Osteoblast (primary cell): ENCODE measurements at places on chromosomes 7 and 10. TPM values are rescaled to one million over a fixed set of nuclear protein-coding genes. Genes with fewer than 3 reads are reported as not detected.

Gene C10orf71
- not detected in 2 replicates for total RNA-seq

Gene ZNF425
- 4.3 and 4.7 TPM in 2 replicates for total RNA-seq

Gene MYH16
- total RNA-seq, result under 0.01 TPM in 1 of 2 replicates, not detected in the other

Gene PFKFB3
- 7.1 and 19.2 TPM in 2 replicates for total RNA-seq

Gene GNGT1
- total RNA-seq, result not detected in 2 replicates

Gene CCDC172
- total RNA-seq, result not detected in 2 replicates

Gene PAPOLB
- total RNA-seq, result under 0.01 and 0.36 TPM in 2 replicates

Gene CPA5
- total RNA-seq, result not detected in 2 replicates

Gene EPO
- not detected in 2 replicates for total RNA-seq

Gene CAV1
- total RNA-seq, result 291 and 337 TPM in 2 replicates

Gene EGR2
- 2.4 and 3.6 TPM in 2 replicates for total RNA-seq

Gene DOCK4
- total RNA-seq, result 31.5 and 31.8 TPM in 2 replicates

GRCh38 chr10:21493784-21494183 is 31.7 kb downstream of the SKIDA1 start:
- peak; percentile 73 for DNase-seq

- no peak for DNase-seq
Measured at GRCh38 chr10:74944205-74944604, 117.8 kb downstream of the KAT6B start.

DNA sequence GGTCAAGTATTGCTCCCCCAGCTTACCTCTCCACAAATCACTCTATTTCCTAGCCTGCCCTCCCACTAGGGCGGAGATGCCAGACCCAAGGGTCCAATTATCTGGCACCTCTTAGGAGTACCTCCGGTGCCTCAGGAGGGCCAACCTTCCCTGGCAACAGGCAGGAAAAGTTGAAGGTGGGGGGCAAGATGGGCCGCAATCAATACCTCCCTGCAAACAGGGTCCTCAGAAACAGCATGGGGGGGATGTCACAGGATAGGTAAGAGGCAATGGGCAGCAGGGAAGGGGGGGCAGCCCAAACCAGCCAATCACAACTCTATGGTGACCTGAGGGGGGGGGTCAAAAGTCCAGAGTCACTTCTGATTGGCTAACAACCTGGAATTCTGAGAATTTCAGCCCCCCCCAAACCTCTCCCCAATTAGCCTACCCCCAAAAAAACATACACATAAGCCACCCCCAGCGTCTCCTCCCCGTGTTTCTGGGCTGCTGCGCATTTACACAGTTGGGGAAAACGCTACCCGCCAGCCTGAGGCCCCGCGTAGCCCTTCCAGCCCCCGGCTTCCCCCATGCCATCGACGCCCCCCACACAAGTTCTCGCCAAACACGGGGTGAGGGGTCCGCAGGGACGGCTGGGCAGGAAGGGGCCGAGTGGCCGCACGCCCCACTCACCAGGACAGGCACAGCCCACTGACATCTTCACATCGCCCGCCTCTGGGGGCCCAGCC is 589 bp downstream of the LDB1 start:
- peak; percentile 98 for DNase-seq

DNA sequence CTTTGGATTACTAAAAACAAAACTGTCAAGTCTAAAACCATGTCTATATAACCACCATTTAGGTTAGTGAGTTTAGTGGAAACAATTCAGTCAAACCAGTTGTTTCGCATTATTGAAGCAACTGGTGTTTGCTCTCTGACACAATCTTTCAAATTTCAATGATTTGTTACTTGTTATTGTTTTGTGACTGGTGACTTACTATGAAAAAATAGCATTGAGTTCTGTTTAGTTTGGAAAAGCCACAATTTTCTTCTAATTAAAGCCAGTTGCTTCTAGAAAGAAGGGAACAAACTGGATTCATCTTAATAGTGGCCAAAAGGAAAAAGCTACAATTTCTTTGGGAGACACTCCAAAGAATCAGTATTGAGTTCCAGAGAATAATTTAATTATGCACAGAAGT is 30.4 kb downstream of the LAMB4 start:
- DNase-seq, result no peak

DNA sequence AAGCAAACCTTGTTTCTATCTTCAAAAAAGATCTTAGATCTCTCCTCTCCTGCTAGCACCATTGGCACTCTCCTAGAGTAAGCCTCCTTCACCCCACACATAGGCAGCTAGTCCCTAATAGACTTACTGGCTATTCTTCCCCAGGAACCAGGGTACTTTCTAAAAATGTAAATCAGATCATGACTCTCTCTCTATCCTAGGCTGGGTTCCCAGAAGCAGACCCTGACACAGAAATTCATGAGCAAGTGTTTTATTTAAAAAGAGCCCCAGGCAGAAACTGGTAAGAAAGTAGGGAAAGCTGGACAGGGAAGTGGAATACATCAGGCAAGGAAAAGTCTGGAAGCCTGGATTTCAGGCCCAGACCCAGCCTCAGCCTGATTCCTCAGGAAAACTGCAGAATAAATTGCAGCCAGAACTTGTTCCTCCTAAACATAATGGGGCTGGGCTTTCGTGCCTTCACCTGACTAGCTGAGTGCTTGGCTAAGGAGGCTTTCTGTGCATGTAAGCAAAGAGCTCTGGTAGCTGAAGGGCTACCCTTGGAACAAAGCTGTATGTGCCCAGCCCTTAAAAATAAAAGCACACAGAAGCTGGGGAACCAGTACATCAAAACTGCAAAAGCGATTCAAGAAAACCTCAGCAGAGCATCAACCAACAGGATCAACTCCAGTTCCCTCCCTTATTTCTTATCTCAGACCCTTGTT is 18.8 kb upstream of the SORBS1 start:
- DNase-seq, result no peak

DNA sequence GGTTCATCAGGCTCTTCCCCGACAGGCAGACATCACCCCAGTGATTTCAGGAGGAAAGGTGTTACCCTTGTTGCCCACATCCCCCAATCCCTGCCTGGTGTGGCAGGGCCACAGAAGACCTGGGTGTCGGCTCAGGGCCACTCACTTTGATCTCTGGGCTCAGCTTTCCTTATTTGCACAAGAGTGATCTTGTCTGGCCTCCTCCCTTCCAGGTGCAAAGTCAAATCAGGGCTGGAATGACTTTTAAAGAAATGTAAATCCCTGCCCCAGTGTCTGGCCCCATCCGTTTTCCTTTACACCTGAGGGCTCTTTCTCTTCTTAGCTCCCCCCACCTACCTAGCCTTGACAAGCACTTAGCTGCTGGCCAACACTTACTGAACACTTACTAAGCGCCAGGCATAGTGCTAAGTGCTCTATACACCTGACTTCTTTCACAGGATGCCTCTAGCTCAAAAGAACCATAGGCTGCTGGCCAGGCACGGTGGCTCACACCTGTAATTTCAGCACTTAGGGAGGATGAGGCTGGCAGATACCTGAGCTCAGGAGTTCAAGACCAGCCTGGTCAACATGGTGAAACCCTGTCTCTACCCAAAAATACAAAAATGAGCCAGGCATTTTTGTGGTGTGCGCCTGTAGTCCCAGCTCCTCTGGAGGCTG is 979 bp upstream of the NODAL start:
- DNase-seq, result no peak

DNA sequence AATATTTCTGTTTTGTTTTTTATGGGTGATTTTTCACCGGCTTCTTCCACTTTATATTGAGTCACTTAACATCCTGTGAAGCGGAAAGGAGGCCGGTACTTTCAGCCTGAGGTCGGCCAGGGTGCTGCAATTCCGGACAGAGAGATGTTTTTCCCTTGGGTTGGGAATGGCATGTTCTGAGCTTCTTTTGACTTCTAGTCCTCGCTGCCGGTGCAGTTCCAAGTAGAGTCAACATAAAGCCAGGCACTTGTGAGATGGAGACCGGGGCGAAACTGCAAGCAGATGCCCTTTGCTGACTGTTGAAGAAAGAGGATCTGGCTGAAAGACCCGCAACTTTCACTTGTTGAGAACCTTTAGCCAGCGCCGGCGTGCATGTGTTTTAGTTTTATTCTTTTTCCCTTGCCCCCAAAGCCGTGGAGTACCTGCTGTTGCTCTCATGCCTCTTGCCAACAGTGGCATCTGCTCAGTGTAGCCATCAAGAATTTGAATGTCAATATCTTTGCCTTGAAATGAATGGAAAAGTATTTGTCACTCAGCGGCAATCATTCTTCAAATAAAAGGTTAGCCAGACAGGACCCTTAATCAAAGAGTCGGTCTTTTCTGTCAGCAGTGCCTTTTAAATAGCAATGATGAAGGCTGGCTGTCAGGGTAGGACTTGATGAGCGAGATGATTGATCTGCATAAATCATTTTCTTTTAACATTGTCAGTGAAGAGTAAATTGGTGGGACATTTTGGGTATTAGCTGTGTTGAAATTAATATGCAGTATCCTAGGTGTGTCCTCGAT is 351.2 kb downstream of the LRMDA start:
- DNase-seq, result no peak

DNA sequence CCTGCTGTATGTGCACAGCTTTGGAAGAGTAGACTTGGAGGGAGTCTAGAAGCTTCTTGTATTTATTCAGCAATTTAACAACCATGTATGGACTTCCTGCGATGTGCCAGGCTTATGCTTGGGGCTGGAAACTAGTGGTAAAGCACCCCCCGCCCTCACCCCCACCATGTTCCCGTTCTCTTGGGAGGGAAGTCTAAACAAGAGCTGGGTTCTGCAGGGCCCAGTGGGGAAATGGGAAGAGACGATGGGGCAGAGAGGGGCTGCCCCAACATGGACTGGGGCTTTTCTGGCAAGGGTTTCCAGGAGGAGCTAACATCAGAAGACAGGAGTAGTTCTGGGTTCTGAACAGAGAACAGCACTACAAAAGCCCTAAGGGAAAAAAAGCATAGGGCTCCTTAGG is 8.0 kb downstream of the RASSF4 start:
- no peak for DNase-seq

DNA sequence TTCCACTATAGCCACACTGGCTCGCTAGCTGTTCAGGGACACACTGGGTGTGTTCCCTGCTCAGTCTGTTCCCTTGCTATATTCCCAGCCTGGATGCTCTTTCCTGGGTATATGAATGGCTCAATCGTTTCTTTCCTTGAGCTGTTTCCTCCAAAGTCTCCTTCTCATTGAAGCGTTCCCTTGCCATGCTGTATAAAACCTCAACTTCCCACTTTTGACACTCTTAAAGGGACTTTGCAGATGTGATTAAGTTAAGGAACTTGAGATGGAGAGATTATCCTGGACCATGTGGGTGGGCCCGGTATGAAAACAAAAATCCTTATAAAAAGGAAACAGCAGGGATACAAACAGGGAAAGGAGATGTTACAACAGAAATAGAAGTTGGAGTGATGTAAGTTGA is 973.1 kb downstream of the LRMDA start:
- DNase-seq, result no peak

- DNase-seq, result peak; percentile 76
Measured at GRCh38 chr10:124911124-124912067, 30.5 kb upstream of the ZRANB1 start.

DNA sequence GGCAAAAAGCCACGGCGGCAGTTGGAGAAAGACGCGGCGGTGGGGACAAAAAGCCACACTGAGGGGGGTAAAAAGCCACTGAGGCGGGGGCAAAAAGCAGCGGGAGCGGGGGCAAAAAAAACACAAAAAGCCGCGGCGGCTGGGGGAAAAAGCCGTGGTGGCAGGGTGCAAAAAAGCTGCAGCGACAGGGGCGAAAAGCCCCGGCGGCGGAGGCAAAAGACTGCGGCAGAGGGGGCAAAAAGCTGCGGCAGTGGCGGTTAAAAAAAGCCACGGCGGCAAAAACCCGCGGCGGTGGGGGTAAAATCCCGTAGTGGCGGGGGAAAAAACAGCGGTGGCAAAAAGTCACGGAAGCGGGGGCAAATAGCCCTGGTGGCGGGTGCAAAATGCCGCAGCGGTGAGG is 527.3 kb downstream of the ZNF33B start:
- DNase-seq, result no peak

DNA sequence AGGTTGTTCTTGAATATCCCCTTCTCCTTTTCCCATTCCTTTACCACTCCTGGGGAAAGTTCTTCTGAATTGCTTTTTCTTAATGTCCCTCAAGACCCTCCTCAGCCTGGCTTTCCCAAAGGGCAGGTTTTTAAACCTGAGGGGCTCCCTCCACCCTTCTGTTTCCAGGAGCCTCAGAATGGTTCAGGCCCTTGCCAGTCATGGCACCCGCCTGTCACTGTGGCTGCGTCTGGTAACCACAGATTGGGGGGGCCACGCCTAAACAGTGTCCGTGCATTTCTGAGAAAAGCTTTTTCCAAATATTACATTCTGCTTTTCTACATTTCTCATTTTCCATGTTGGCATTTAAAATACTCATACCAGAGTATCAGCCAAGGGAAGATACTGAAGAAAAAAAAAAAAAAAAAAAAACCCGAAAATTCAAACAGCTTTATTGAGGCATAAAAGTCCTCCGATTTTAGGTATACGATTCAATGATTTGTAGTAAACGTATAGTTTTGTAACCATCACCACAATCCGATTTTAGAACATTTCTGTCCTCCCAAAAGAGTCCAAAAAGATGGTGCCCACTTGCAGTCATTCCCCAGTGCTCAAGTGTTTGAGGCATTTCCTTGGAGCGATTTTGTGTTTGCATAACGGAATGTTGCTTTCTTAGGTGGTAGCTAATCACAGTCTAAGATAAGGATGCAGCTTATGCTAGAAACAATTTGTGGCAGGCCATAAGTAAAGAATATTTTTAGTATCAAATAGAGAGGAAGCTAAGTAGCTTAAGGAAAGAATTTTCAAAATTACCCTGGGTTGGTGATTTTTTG is 22.1 kb downstream of the HKDC1 start:
- DNase-seq, result no peak

- DNase-seq, result peak; percentile 96
Measured at GRCh38 chr10:78255796-78256638, 222.4 kb downstream of the RPS24 start.

DNA sequence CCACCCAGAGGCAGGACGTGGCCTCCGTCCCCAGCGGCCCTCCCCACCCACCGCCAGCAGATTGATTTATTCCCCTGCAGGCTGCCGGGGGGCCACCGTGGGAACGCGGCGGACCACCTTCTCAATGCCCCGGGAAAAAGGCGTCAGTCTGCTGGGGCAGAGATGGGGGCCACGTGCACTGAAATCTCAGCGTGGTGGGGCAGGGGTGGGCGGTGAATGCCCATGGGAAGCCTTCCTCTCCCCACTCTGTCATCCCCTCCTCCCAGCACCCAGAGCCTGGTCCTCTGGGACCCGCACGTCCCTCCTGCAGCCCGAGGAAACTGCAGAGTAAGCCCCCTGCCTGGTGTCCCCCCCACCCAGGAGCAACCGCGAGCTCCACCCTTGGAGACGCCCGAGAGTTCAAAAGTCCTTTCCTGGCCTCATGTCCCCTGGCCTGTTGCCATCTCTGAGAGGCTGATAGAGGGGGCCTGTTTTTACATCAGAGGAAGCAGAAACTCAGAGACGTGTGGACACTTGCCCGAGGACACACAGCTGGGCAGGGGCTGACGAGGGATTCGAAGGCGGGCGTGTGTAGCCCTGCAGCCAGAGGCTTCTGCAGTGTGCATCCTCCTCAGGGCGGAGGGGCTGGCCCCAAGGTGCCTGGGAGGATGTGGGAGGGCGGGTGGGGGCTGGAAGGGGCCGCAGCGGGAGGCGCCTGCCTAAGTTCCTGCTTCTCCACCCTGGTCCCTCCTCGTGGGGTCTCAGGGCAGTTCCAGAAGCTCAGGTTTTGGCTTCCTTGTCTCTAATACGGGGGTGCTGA is 21.8 kb downstream of the UNCX start:
- no peak for DNase-seq

GRCh38 chr7:107803009-107803610 is at the start of gene SLC26A3:
Gene SLC26A3, minus strand, starts transcription at chr7:107803223. Its CDS starts 8,714 bp downstream, at chr7:107794509.
- DNase-seq, result no peak
